A549 treated with GW870086 at 1 μM for 4 hours (cell line): ENCODE measurements at places on chromosomes 3 and 15. TPM values are rescaled to one million over a fixed set of nuclear protein-coding genes. Genes with fewer than 3 reads are reported as not detected.

CA12 gene
- 187 to 225 TPM (median 211 TPM) in 5 replicates for total RNA-seq

GP9 gene
- total RNA-seq: not detected in 5 replicates

TM4SF4 gene
- 30.0 to 39.1 TPM (median 37.6 TPM) in 5 replicates for total RNA-seq

DGKG gene
- total RNA-seq: 6.0 to 12.7 TPM (median 8.7 TPM) in 5 replicates

PRR20G gene
- 0.64 to 1.1 TPM (median 0.80 TPM) in 5 replicates for total RNA-seq

CAPN7 gene
- 17.7 to 28.7 TPM (median 26.3 TPM) in 5 replicates for total RNA-seq

C2CD4B gene
- total RNA-seq: 0.23 to 0.64 TPM (median 0.37 TPM) in 5 replicates

VIPR1 gene
- total RNA-seq: 0.31 to 0.94 TPM (median 0.65 TPM) in 5 replicates

GABRR3 gene
- not detected in 5 replicates for total RNA-seq

CLDN1 gene
- 18.5 to 23.3 TPM (median 21.3 TPM) in 5 replicates for total RNA-seq

MAGI1 gene
- 2.7 to 4.6 TPM (median 3.8 TPM) in 5 replicates for total RNA-seq

ACOX2 gene
- total RNA-seq: 6.9 to 11.0 TPM (median 9.1 TPM) in 5 replicates

SCN11A gene
- 0.02 TPM in 1 of 5 replicates, not detected in the others for total RNA-seq

POTEB3 gene
- total RNA-seq: not detected in 5 replicates

NECTIN3 gene
- total RNA-seq: 15.5 to 26.0 TPM (median 22.9 TPM) in 5 replicates

PIERCE2 gene
- 2.5 to 4.0 TPM (median 3.6 TPM) in 5 replicates for total RNA-seq

MGLL gene
- total RNA-seq: 64.9 to 77.9 TPM (median 72.2 TPM) in 5 replicates

ARL6IP5 gene
- 80.4 to 113 TPM (median 95.7 TPM) in 5 replicates for total RNA-seq

GHRL gene
- total RNA-seq: not detected in 5 replicates

BFSP2 gene
- total RNA-seq: not detected in 5 replicates

EPHA3 gene
- total RNA-seq: not detected in 5 replicates

TERC gene
- not detected in 5 replicates for total RNA-seq

GOLGA8M gene
- 0.24 TPM in 1 of 5 replicates, not detected in the others for total RNA-seq

CLRN1 gene
- not detected in 5 replicates for total RNA-seq

CSPG5 gene
- total RNA-seq: 0.96 to 1.2 TPM (median 1.1 TPM) in 5 replicates

SLC9C1 gene
- total RNA-seq: not detected in 5 replicates

GOLGA8S gene
- total RNA-seq: 0.07 to 0.19 TPM (median 0.17 TPM) in 5 replicates

POC1A gene
- total RNA-seq: 15.4 to 19.3 TPM (median 17.3 TPM) in 5 replicates

CHRNA3 gene
- 0.35 to 0.96 TPM (median 0.64 TPM) in 5 replicates for total RNA-seq

CACNA2D3 gene
- total RNA-seq: 0.15 to 0.34 TPM (median 0.25 TPM) in 4 of 5 replicates, not detected in the other

KLHL25 gene
- 5.2 to 8.2 TPM (median 6.9 TPM) in 5 replicates for total RNA-seq

SLC2A2 gene
- not detected in 5 replicates for total RNA-seq

ARPC4 gene
- total RNA-seq: 151 to 231 TPM (median 160 TPM) in 5 replicates
